ENCODE measurements at places on chromosomes 5 and 9.

DNA sequence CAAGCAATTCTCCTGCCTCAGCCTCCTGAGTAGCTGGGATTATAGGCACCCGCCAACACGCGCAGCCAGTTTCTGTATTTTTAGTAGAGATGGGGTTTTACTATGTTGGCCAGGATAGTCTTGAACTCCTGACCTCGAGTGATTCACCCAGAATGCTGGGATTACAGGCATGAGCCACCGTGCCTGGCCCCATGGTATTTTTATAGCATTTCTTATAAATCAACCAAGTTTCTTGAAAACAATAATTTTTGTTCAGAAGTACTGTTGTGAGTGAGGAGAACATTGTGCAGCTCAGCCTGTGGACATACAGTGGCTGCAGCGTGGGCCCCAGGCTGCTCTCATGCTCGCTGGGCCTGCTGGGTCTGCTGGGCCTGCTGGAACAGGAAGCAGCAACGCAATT is 45.3 kb downstream of the MAP1B start:
- DNase-seq: no peak

- no peak for DNase-seq
Observed at GRCh38 chr9:134377976-134378375, 51.7 kb downstream of the RXRA start.

- no peak for DNase-seq
Observed at GRCh38 chr9:479971-480350, 265.3 kb downstream of the DOCK8 start.

- no peak for DNase-seq
Observed at GRCh38 chr9:71725590-71726338, 42.5 kb downstream of the CEMIP2 start.

DNA sequence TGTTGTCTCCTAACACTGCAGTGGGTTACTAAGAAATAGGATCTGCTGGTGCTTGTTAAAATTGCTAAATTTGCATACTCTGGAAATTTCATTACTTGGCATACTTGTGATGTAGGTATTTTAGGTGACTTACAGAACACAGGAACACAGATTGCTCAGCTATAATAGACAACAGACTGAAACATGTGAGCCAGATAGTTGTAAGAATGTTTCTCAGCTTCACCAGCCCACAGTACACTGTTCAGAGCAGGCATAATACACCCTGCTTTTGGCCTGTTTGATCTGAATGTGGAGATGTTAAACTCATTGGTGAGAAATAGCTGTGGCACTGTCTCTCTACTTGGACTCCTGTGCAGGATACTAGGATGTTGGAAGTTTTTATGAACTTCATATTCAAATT is 275.7 kb downstream of the CSNK1G3 start:
- DNase-seq: no peak

DNA sequence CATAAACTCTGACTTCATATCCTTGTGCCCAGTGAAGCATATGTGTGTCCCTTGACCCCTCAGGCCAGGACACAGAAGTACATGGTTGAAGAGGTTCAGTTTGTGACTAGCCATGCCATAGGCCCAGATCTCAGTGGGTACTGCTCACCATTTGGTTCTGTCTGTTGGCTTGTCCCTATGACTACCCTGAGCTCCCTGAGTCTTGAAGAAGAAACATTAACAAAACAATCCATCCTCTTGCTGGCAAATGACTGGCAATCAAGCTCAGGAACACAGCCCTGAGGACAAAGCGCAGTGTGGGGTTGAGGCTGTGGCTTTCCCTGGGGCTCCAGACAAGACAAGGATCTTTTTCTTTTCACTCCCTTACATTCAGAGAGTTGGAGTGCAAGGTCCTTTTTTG is 46.3 kb downstream of the TNFAIP8 start:
- no peak for DNase-seq

DNA sequence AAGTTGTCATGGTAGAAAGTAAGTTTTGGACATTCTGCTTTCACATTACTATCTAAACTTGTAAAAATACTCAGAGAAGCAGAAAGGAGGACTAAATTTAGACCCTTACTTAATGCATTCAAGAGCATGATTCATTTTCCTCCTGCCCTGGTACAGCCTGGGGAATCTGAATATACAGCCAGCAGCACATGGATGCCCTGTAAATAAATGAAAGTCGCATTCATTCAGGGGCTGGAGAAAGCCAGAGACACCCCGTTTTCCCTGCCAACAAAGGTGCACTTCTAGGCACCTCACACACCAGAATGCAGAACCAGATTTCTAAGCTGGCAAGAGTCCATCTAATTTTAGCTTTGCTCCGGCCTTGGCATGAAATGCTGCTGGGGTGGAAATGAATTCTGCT is 172.7 kb upstream of the KLF9 start:
- no peak for DNase-seq

DNA sequence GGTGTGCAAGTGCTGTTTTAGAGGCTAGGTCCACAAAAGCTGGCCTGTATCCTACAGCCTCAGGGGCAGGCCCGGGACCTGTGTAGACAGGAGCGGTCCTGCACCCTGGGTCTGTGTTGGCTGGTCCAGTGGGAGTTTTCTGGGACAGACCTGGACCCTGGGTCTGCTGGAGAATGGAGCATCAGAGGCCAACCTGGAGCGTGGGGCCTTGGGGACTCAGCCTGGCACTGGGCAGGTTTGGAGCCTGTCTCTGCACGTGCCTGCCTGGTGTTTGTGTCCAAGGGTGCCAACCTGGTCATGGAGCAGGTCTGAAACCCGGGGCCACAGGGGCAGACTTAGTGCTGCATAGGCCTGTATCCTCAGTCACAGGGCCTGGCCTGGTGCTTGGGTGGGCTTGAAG is 45.8 kb downstream of the SRFBP1 start:
- peak; percentile 4 for DNase-seq

DNA sequence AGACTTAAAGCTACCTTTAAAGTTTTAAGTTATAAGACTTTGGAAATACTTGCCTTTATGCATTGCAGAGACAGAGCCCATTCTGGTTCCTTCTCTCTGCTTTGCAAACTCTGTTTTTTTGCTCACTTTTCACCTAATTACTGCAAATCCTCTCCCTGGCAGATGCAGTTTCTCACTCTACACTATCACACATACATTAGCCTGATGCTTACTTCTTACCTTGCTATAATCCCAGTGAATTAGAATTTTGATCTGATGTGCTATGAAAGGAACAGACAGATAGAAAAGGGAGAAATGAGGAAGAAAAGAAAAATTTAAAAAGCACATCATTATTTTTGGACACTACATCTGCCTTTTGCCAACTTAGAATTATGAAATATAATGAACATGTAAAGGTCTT is 489.5 kb upstream of the EDIL3 start:
- no peak for DNase-seq

DNA sequence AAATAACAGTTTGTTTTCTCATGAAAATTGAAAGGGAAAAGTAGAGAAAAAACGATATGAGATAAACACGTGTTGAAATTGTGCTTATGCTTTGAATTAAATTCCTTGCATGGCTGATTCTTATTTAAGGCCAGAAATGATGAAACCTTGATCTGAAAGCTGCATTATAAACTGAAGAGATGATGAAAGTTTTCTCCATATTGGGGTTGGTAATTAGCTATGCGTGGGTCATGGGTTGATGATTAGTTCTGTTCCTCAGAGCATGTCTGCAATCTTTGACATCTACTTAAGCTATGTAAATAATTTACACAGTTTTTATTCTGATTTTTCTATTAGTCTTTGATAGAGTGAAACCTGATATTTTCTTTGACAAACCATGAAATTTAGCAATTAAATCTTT is 264.1 kb downstream of the CD180 start:
- DNase-seq: no peak

GRCh38 chr5:6788439-6788838 is 75.2 kb downstream of the TENT4A start:
- DNase-seq: no peak

DNA sequence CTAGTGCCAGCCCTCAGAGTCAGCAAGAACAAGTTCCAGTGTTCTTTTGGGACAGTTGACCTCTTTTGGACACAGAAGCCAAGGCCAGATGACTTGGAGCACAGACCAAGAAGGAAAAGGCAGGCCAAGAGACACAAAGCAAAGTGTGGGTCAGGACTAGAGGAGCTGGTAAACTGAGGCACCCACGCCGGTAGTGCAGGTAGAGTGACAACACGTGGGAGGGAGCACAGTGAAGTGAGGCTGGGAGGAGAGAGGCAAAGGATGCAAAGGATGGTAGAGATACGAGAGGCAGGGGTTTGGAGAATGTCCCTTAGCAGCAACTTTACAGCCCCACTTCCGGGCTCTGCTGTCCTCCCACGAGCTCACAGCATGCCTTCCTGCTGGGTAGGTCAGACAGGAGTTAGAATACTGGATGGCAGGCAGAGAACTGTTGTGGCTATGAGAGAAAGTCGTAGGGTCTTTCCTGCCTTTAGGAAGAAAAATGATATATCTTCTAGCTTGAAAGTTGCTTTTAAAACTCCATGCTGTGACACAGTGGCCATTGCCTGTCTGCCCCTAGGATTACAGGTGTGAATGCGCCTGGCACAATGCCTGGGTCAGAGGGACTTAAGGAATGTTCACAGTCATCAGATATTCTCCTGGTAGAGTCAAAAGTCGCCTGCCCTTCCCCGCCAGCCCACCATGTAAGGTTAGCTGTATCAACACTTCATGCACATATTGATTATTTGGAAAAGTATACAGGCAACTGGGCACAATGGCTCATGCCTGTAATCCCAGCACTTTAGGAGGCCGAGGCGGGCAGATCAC is 97.9 kb downstream of the PDE8B start:
- DNase-seq: no peak

DNA sequence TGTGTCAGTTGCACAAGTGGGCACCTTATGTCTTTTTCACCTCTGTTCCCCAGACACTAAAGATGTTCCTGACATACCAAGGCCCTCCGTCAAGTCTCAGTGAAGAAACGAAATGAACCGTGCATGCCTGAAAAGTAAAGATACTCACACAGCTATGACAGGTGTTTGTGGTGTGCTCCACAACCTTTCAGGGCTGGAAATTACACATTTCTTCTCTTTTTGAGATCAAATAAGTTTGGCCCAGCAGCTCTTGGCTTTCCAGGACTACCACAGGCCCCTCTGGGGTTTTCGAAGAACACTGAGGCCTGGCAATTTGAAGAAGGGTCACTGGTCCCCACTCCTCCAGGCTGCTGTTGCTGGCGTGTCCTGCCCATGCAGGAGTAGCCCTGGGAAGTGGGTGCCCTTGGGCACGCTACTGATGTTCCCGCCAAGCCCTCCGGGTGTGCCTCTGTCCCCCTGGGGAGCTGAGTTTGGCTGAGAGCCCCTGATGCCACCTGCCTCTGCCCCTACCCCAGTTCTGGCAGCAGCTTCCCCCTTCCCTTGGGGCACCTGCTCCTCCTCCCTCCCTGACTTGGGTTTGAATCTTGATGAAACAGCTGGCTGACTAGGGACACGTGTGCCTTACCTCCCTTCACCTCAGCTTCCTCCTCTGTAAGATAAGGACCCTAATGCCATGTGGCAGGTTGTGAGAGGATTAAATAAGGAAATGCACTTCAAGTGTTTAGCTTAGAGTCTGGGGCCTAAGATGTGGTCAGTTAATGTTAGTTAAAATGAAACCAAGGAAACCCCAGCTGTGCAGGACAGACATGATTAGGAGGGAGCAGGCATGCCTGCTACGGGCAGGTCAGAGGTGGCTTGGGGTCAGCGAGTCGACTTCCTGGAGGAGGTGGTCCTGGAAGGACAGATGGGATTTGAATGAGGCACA is 49.1 kb upstream of the GADD45G start:
- DNase-seq: no peak

- no peak for DNase-seq
Observed at GRCh38 chr5:95669985-95670384, 12.8 kb downstream of the SPATA9 start.

DNA sequence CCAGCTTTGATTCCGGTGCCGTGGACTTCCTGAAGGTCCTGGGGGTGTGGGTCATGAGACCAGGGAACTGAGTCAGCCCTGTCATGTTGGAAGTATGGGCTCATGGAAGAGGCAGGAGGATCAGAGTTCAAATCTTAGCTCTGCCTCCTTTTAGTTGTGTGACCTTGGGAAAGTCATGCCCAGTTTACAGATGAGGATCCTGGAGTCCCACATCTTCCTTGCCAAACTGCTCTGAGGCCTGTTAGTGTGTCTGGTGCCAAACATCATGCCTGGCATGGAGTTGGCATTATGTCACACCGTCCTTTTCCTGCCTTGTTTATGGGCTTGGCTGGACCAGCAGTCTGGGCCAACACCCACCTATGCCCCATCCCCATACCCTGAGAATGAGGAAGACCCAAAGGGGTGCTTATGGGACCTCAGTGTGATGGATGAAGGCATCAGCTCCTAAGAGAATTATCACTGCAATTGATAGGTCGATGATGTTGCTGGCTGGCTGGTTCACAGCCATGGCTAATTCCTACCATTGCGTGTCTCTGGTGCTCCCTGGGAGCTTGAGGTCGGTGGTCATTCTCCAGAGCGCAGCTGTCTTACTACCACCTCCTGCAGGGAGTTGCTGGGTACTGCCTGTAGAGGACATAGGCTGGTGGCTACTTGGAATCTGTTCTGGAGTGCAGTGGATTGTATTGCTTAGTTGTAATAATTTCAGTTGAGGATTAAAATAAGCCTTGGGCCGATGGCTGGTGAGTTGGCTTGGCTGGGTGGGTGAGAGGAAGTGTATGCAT is 140.5 kb upstream of the PITX1 start:
- no peak for DNase-seq

GRCh38 chr5:90483206-90483605 is 8.5 kb downstream of the POLR3G start:
- no peak for DNase-seq

DNA sequence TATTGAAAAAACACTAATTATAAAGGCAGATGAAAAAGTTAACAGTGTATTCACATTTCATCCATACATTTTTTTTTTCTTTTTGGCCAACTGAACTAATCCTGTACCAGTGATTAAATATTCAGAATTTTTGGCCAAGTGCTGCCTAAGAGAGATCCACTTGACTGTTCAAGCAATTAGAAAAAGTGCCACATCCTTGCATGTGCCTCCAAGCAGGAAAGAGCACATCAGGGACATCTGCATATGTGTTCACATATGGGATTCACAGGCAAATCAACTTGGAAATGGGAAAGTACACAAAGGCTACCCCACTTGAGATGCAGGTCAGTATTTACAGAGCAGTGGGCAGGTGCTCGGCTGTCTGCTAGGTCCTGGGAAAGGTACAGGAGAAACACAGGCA is 163.3 kb upstream of the LHFPL2 start:
- DNase-seq: no peak

GRCh38 chr9:69945671-69946141 is 97.9 kb upstream of the MAMDC2 start:
- DNase-seq: no peak

DNA sequence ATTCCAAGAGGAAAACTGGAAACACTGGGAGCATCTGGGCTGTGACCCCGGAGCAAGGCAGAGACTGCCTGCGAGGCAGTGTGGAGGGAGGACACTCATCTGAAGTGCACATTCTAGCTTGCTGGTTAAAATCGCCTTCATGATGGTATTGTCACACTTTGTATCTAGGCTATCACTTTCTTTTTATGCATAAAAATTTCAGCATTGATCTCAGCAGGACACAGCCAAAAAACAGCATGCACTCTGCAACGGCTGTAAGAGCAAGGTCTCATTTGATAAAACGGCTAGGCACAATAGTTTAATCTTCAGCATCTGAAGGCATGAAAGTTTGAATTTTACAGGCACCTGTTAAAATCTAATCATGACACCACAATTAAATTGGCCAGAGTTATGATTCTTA is 110.8 kb upstream of the IRX1 start:
- no peak for DNase-seq

- no peak for DNase-seq
Observed at GRCh38 chr9:96343515-96344360, 39.8 kb downstream of the SLC35D2 start.

- no peak for DNase-seq
Observed at GRCh38 chr5:107301999-107302398, 368.7 kb downstream of the EFNA5 start.

GRCh38 chr9:122816163-122816867 is 12.1 kb downstream of the PDCL start:
- DNase-seq: peak; percentile 49

GRCh38 chr9:93003552-93004407 is 54.7 kb upstream of the SUSD3 start:
- DNase-seq: peak; percentile 62
